T-helper 2 cell treated with Interferon-gamma antibody and Interleukin-4, amounts not matched to agents 100 ng/mL and 5 ng/mL, for 36 hours (primary cell): ENCODE measurements at places on chromosomes 3 and 15. TPM values are rescaled to one million over a fixed set of nuclear protein-coding genes. Genes with fewer than 3 reads are reported as not detected.

CADM2 gene
- total RNA-seq = not detected in 2 replicates

BTLA gene
- total RNA-seq = 32.1 and 32.5 TPM in 2 replicates

CNTN4 gene
- not detected in 2 replicates for total RNA-seq

NCKIPSD gene
- total RNA-seq = 34.1 and 37.8 TPM in 2 replicates

ZPLD1 gene
- total RNA-seq = not detected in 2 replicates

CIP2A gene
- 56.2 and 57.0 TPM in 2 replicates for total RNA-seq

PHLDB2 gene
- 2.4 and 3.7 TPM in 2 replicates for total RNA-seq

FAIM gene
- 2.4 and 3.0 TPM in 2 replicates for total RNA-seq

GPR62 gene
- total RNA-seq = not detected in 2 replicates
